ENCODE measurements at places on chromosomes 3 and 15. TPM values are rescaled to one million over a fixed set of nuclear protein-coding genes. Genes with fewer than 3 reads are reported as not detected.

Gene CA12
- total RNA-seq: 10.3 TPM

Gene ATP13A4
- total RNA-seq: not detected

Gene PRKAR2A
- total RNA-seq: 22.0 TPM

Gene XYLB
- 2.2 TPM for total RNA-seq

Gene UNC13C
- total RNA-seq: not detected

Gene ABI3BP
- 5.0 TPM for total RNA-seq

Gene HCN4
- total RNA-seq: not detected

Gene TTLL13
- total RNA-seq: 0.08 TPM

Gene LMOD3
- 0.08 TPM for total RNA-seq

Gene CACNA2D2
- 0.08 TPM for total RNA-seq

Gene C3orf22
- not detected for total RNA-seq

Gene MGA
- 12.7 TPM for total RNA-seq

Gene SLC9C1
- total RNA-seq: 0.26 TPM

Gene SMCO1
- total RNA-seq: not detected

Gene MAP2K1
- 44.5 TPM for total RNA-seq

Gene XPC
- total RNA-seq: 29.5 TPM

Gene RBPMS2
- not detected for total RNA-seq

Gene SLC24A1
- total RNA-seq: 13.0 TPM

Gene FAM81A
- total RNA-seq: 0.08 TPM

Gene DPPA2
- not detected for total RNA-seq

Gene FBN1
- 283 TPM for total RNA-seq

Gene VEPH1
- 46.0 TPM for total RNA-seq

Gene XXYLT1
- total RNA-seq: 37.1 TPM

Gene TF
- total RNA-seq: 0.08 TPM

Gene NKTR
- 34.3 TPM for total RNA-seq

Gene PLA2G4E
- not detected for total RNA-seq

Gene ARGFX
- total RNA-seq: not detected

Gene C2CD4B
- 4.1 TPM for total RNA-seq

Gene TMEM202
- not detected for total RNA-seq

Gene SLC24A5
- total RNA-seq: not detected

Gene HYAL1
- total RNA-seq: 4.5 TPM

Gene CCDC51
- total RNA-seq: 18.7 TPM

Gene GLDN
- total RNA-seq: 2.1 TPM

Gene ONECUT1
- total RNA-seq: not detected

Gene LRRFIP2
- 28.4 TPM for total RNA-seq

Gene EFCAB12
- 4.8 TPM for total RNA-seq

Gene NLGN1
- 1.4 TPM for total RNA-seq

Gene ANKRD63
- total RNA-seq: not detected

Gene VPS13C
- 16.0 TPM for total RNA-seq

Gene CPEB1
- 8.6 TPM for total RNA-seq

Gene ZNF660
- 3.8 TPM for total RNA-seq

Gene STXBP5L
- total RNA-seq: not detected

Gene VIPR1
- 1.2 TPM for total RNA-seq

Gene UBA5
- total RNA-seq: 31.8 TPM

Gene AHSG
- not detected for total RNA-seq

Gene SLC2A2
- total RNA-seq: not detected

Gene GNB4
- 47.5 TPM for total RNA-seq

Gene RAD51
- total RNA-seq: 4.2 TPM

Gene FANCD2OS
- not detected for total RNA-seq

Gene THBS1
- total RNA-seq: 241 TPM

Gene TGM4
- not detected for total RNA-seq

Gene KLHL6
- under 0.01 TPM for total RNA-seq

Gene IQCF5
- total RNA-seq: not detected

Gene TNFAIP8L3
- 12.1 TPM for total RNA-seq

Gene ZKSCAN7
- total RNA-seq: 7.1 TPM

Gene CDCP1
- 19.2 TPM for total RNA-seq

Gene CD200R1
- total RNA-seq: not detected

Gene SLCO2A1
- total RNA-seq: 2.3 TPM

Gene SUMF1
- total RNA-seq: 46.2 TPM

Gene TMC3
- not detected for total RNA-seq

All from epithelial cell of alveolus of lung (primary cell).